Renal cortex interstitium (tissue), 15 donors: ENCODE measurements at places on chromosomes 7 and 10. TPM values are rescaled to one million over a fixed set of nuclear protein-coding genes. Genes with fewer than 3 reads are reported as not detected.
A peak's percentile ranks its signal among the peaks of the same experiment; 100 is the strongest.

The GPRIN2 gene
- polyA plus RNA-seq: 3.1 TPM

The ANKRD7 gene
- polyA plus RNA-seq: 3.2 TPM

The STEAP4 gene
- polyA plus RNA-seq: 0.18 TPM

The UPK3B gene
- 2.4 TPM for polyA plus RNA-seq

DNA sequence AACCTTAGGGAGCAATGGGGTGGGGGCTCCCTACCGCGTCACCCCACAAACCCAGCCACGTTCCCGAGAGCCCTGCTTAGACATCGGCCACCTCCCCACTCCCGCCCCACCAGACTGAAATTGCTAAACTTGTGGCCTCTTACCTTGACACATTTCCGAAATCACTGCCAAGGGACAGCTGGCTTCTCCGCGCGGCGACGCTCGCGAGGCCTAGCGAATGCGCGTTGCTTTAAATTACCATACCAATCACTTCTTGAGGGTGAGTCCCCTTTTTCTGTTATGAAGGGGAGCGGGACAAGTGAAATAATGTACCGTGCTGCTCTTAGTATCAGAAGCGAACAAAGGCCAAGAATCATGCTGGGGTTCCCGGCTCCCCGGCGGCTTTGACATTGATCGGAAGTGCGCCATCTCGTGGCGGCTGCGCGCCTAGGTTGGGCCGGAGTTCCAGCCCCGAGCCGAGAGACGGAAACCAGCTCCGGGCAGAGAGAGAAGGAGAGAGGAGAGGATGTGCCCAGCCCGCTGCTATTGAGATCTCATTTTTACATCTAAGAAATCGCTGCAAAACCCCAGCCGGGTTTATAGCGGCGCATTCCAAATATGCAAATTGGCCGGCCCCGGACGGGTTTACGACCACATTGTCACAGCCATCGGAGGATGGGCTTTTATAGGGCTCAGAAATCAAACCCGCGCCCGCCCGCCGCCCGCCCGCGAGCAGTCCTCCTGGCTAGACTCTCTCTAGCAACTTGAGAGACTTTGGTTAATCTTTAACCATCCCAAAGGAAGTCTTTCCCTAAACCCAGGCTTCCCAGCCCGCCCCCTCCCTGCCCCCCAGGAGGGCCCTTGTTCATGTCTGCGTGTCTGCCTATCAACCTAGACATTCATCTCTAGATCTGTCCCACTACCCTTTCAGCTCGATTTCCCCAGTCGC, 5.3 kb downstream of the HOXA11 start:
- DNase-seq: peak; percentile 94

- DNase-seq: no peak
These were observed 139.5 kb downstream of the SRPK2 start for GRCh38 chr7:105249216-105249615.
